Melanocyte of skin (primary cell): ENCODE measurements at places on chromosomes 6 and 20. TPM values are rescaled to one million over a fixed set of nuclear protein-coding genes. Genes with fewer than 3 reads are reported as not detected.

Gene STAU1
- total RNA-seq, result 49.0 and 50.6 TPM in 2 replicates

Gene KIFC1
- total RNA-seq, result 51.7 and 59.6 TPM in 2 replicates

Gene GSTA2
- total RNA-seq, result under 0.01 TPM in 1 of 2 replicates, not detected in the other

Gene PRDM13
- total RNA-seq, result not detected in 2 replicates

Gene UNC5CL
- total RNA-seq, result under 0.01 and 1.8 TPM in 2 replicates

Gene BTNL2
- total RNA-seq, result not detected in 2 replicates

Gene PPP2R5D
- 48.5 and 53.1 TPM in 2 replicates for total RNA-seq

Gene HUS1B
- total RNA-seq, result 1.00 and 1.1 TPM in 2 replicates
